ENCODE measurements at places on chromosomes 16 and 17.

DNA sequence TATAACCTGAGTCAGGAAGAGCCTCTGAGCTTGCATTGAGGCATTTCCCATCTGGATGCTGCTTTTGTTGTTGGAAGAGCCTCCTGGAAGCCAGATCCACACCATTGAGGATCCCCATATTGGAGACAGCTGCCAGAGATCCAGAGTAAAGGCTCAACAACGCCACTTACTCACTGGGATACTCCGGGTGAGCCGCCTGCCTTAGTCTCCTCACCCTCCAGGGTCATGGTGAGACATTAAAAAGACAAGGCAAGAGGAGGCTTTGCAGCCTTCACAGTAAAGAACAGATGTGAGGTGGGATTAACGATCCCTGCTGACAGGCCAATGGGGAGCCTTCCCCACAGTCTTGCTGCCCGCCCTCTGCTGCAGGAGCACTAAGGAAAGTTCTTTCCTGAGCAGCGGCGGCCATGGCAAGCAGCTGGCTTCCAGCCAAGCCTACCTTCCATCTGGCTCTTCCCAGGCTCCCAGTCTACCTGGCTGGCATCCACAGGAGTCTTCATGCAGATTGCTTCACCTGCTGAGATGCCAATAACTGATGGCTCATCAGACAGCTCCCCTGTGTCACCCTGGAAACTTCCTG, 198.5 kb downstream of the CYLD start:
- DNase-seq, result no peak

DNA sequence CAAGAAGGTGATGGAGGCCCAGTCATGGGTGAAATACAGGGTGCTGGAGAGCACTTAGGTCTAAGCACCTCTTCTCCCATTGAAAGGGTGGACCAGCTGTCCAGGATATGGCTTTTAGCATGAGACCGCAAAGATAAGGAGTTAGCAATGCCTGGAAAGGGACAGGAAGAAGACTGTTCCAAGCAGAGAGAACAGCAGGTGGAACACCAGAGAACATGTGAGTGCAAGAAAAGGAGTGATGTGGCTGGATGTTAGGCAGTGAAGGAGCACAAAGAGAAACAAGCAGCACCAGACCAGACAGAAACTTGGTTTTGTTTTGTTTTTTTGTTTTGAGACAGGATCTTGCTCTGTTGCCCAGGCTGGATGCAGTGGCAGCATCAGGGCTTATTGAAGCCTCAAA, 45.4 kb upstream of the CCL1 start:
- DNase-seq, result no peak

DNA sequence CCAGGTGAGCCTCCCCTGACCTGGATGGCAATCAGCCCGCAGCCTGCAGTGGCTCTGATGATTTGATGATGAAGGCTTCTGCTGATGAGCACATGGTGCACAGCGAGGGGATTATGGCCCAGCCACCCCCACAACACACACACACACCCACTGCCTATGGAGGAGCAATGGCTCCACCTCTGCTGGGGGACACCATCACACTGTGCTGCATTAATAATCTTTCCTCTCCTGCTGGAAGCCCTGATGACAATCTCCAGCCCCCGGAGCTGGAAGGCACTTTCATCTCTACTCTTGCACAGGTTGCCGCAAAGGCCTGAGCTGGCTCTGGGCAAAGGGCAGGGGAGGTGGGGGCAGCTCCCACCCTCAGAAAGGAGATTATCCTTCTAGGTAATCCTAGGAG, 79.9 kb downstream of the PLXDC1 start:
- no peak for DNase-seq

DNA sequence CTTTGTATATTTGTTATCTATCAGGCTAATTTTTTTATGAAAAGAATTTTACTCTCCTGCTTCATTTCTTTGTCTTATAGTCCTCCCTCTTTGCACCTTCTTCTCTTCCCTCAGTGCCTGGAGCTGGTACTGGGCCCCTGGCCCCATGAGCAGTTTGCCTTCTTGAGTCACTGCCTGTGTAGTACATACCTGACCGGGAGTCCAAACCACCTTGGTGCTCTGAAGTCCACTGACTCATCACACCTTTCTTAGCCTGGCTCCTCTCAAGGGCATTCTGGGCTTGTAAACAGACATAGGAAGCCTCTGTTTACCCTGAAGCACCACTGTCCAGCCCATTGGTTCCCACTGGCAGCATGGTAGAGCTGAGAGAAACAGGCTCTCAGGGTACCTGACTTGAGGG, 11.0 kb upstream of the TACO1 start:
- DNase-seq, result no peak

- no peak for DNase-seq
These were observed 383.4 kb downstream of the CDH11 start for GRCh38 chr16:64738321-64738960.

DNA sequence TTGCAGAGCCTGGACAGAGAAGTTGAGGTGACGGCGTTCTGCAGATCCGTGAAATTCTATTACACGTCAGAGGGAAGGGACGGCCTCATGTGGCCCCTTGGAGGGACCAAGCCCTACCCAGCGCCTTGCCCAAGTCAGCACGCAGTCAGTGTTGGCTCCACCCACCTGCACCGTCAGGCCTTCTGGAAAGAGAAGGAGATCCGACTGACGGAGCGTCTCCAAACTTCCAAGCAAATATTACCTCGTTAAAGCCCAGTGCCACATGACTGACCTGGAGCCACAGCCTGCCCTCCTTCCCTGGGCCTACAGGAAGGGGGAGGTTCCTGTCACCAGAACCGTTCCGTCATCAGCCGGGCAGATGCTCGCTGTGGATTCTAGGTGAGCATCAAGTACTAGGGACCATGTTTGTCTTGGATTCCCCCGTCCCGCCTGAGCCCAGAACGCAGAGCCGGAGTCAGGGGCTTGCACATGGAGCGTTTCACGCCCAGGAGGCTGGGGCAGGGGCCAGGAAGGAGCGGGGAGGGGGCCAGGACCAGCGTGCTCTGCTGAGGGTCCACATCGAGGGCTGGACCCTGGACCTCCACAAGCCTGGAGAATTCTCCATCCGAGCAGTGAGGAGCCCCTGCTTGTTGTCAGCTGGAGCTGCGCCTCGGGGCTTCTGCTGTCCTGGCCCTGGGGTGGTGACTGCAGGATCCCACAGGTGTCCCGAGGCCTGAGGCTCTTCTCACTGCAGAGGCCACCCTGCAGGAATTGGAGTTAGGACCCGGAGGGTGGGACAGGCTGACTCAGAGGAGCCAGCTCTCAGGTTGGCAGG, 22.6 kb upstream of the METRNL start:
- DNase-seq, result no peak

GRCh38 chr17:59368218-59368857, 36.9 kb downstream of the YPEL2 start:
- DNase-seq, result no peak

DNA sequence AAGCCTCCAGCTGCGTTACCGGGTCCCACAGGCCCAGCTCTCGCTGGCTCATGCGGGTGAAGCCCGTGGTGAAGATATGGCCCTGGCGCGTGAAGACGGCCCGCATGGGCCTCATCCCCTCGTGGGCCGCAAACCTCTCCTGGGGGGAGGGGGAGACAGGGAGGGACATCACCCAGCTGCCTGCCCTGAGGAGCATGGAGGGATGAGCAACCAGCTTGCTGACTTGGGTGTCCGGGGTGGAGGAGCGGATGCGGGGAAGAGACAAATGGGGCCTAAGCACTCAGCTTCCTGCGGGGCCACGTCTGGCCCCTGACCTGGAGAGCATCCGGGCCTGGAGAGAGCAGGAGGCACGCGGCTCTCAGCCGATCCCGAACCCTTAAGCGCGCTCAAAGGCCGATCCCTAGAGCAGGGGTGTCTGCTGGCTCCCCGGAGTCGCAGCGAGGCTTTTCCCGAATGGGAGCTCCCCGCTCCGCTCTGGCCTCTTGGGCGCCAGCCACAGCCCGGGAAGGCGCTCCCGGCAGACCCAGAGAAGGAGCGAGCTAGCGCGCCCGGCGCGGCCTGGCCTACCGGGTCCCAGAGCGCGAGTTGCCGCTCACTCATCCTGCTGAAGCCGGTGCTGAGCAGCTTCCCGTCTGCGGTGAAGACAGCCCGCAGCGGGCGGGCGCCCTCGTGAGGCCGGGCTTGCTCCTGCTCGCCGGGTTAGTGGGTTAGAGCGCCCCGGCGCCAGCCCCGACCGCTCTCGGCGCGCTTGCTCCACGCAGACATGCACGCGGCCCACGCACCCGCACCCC, 5.0 kb downstream of the CORO6 start:
- peak; percentile 93 for DNase-seq

- no peak for DNase-seq
These were observed 1.1 kb upstream of the HOXB5 start for GRCh38 chr17:48594538-48595277.

DNA sequence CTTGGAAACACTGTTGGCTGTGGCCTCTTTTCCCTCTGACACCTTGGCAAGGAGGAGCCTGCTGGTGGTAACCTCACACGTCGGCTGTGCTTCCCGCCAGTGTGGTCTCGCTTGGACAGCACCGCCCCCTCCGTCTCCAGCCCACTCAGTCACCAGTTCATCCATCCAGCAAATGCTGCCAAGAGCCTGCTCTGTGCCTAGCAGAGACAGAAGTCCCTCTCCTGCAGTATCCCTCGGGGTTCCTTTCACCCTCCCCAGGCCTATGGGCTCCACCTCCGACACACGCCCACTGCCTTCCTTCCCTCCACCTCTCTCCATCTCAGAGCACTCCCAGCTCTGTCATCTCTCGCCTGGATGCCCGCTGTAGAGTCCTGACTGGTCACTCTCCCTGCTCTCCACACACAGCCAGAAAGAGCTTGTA, 12.3 kb downstream of the CACNG4 start:
- DNase-seq, result no peak

DNA sequence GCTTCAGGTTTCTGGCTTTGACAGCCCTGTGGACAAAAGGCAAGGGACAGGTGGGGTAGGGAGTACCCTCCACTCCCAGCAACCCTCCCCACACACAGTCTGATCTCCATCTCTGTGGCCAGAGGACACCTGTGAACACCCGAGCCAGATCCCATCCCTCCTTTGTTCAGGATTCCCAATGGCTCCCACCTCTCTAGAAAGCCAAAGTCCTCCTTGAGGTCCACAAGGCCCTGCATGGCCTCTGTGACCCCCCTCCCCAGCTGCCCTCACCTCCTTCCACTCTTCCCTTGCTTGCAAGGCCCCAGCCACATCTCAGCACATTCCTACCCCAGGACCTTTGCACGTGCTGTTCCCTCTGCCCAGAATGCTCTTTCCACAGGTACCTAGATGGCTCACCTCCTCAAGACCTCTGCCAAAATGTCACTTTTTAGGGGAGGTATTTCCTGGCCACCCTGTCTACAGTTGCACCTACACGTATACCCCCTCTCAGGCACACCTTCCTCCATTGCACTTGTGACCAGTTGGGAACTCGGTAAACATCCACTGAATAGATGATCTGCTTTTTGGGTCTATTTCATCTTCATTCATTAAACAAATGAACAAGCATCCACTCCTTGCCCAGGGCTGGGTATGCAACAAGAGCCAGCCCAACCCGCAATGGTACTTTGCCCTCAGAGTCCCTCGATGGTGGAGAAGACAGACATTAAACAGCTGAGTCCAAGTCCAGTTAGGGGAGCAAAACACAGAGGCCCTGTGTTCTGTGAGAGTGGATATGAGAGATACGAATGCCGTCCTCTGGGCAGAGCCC, 107.0 kb downstream of the CRLF3 start:
- DNase-seq, result no peak

- peak; percentile 97 for DNase-seq
These were observed 14.3 kb downstream of the SPATA32 start for GRCh38 chr17:45247429-45248131.

DNA sequence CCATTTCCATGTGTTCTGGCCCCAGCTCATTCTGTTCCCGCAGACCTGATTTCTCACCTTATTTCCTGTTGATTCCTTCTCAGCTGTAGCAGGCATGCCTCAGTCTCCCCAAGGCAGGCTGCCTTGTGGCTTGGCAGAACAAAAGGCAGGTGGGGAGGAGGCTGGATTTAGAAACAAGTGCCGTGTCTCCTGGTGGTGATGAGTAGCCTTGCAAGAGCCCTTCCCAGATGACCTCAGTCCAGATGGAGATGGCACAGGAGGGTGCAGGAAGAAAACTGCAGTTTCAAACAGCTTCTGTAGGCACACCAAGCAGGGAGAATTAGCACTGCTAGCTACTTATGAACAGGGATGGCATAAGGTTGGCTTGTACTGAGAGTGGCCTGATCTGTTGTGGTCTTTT, 64.6 kb downstream of the ARHGAP44 start:
- no peak for DNase-seq
